Subcutaneous preadipocyte (primary cell): ENCODE measurements at places on chromosomes 13 and 19. TPM values are rescaled to one million over a fixed set of nuclear protein-coding genes. Genes with fewer than 3 reads are reported as not detected.

The CYP4F2 gene
- total RNA-seq: not detected in 2 replicates

The URAD gene
- not detected in 2 replicates for total RNA-seq

The ZSCAN4 gene
- total RNA-seq: not detected in 2 replicates

The IL17D gene
- total RNA-seq: 0.98 and 1.5 TPM in 2 replicates

The CD70 gene
- total RNA-seq: 0.59 and 1.5 TPM in 2 replicates
